RPMI8226 (cell line): ENCODE measurements at places on chromosomes 1 and 21.

- no peak for DNase-seq
These were observed 63.6 kb downstream of the EPHB2 start for GRCh38 chr1:22773981-22774832.

GRCh38 chr1:241485145-241485544 lies 34.4 kb downstream of the FH start:
- no peak for DNase-seq

- no peak for DNase-seq
These were observed 18.5 kb downstream of the MCM3AP start for GRCh38 chr21:46266946-46267345.

DNA sequence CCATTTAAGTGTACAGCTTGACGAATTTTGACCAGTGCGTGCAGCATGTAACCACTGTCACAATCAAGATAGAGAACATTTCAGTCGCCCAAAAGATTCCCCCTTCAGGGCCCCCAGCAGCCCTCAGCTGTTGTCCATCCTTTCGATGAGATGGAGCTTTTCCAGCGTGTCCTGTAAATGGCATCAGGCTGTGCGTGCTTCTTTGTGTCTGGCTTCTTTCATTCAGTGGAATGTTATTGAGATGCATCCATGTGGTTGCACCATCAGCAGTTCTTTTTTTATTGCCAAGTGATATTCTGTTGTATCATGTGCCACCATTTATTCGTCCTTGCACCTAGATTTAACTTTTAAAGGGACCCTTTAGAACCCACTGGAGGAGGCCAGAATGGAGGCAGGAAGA lies 21.9 kb downstream of the UBE2Q1 start:
- no peak for DNase-seq

GRCh38 chr1:17130138-17130635 lies 10.9 kb upstream of the PADI2 start:
- DNase-seq: no peak

DNA sequence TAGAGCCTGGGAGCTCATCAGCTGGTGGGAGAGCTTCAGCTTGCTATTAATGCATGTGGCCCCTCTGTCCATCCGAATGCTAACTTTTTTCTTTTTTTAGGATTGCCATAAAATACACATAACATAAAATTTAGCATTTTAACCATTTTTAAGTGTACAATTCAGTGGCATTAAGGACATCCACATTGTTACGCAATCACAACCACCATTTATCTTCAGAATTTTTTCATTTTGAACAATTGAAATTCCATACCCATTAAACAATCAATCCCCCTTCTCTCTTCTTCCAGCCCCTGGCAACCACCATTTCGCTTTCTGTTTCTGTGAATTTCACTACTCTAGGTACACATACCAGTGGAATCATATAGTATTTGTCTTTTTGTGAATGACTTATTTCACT lies 4.9 kb upstream of the KCNK1 start:
- no peak for DNase-seq

DNA sequence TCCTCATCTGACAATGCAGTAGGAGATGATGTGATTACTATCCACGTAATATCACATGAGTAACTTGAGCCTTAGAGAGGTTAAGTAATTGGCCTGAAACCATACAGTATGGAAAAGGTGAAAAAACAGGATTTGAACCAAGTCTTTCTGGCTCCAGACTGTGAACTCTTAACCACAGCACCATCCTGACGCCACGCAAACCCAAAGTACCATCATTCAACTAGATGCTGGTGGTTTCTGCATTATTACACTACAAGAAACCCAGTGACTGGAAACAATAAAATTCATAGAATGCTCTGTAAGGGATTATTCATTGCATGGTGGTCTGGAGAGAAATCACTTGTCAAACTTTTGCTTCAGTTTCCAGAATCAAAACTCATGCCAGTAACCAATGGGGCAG lies 90.7 kb downstream of the MAB21L3 start:
- DNase-seq: no peak

GRCh38 chr21:45528981-45529784 lies 13.1 kb downstream of the SLC19A1 start:
- no peak for DNase-seq

GRCh38 chr1:109759513-109760334 lies 4.0 kb downstream of the EPS8L3 start:
- DNase-seq: no peak

- no peak for DNase-seq
These were observed 1171.8 kb downstream of the AMY1C start for GRCh38 chr1:104921525-104921924.

GRCh38 chr1:248858096-248858890 lies 592 bp downstream of the ZNF692 start:
- DNase-seq: peak; percentile 87

DNA sequence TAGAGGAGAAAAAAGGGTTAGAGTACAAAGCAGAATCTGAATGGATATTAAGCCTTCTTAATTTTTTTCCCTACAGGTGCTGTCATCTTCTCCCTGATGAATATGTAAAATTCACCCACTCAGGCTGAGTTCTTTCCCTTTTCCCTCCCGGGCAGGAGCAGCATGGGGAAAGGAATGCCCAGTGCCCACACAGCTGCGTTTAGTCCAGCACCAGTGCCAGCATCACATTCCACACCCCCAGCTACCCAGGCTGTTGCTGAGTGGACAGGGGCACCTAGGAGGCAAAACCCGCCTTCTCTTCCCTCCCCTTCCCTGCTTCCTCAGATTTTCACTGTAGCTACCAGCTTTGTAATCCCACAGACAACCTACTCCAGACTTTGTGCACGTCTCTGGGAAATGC lies 3.4 kb upstream of the CADM3 start:
- no peak for DNase-seq

GRCh38 chr1:204258213-204259115 lies 44.7 kb upstream of the GOLT1A start:
- DNase-seq: peak; percentile 51

DNA sequence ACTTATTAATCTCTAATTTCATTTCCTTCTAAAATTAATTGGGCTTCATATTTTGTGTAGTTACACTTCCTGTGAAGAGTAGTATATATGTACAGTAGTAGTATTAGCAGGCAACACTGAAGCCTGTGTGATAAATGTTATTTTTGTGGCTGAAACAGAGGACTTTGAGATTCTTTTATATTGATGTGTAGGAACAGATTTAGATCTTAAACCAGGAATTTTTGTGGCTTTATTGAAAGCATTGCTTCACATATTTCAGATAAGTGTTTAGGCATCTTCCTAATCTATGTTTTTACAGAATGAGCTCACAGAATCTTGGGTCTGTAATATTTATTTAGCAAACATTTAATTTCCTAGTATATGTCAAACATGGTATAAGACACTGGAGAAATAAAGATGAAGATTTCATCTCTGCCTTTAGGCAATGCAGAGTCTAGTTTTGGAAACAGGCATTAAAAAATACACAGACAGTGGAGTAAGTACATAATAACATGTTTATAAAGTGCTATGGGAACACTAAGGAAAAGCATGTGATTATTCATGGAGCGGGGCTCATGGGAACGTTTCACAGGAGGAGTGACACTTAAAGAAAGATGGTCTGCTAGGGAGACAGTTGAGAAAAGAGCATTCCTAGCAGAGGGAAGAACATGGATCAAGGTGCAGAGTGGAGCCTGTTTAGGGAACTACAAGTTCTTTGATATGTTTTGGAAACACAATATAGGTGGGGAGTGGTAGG lies 52.7 kb downstream of the MIGA1 start:
- no peak for DNase-seq

DNA sequence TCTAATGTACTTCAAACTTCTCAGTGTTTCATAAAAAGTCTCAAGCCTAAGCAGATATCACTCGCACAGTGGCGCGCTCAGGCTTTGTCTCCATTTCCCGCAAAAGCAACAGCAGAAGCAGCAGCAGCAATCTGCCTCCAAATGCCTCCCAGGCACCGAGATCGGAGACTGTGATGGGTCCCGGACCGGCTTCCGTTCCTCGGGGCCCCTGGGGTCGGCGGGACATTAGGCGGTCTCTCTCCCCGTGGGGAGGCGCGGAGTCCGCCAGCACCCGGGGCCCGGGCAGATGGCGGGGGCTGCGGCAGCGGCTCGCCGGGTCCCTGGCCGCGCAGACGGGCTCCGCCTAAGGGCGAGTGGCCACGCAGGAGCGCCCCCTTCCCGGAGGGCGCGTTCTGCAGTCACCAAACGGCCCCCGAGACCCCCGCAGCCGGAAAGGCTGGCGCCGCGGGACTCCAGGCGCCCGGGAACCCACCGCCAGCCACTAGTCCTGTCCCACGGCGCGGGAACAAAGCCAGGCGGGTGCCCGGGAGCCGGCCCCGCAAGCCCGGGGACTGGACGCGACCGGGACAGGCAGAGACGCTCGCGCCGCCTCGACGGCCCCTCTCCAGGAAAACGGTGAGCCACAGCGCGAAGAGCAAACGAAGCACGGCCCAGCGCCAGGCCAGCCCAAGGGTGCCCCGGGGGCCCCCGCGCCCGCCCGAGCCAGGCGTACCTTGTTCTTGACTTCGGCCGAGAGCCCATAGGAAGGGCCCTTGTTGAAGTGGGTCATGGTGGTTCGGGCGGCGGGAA lies 590 bp downstream of the CNN3 start:
- no peak for DNase-seq

DNA sequence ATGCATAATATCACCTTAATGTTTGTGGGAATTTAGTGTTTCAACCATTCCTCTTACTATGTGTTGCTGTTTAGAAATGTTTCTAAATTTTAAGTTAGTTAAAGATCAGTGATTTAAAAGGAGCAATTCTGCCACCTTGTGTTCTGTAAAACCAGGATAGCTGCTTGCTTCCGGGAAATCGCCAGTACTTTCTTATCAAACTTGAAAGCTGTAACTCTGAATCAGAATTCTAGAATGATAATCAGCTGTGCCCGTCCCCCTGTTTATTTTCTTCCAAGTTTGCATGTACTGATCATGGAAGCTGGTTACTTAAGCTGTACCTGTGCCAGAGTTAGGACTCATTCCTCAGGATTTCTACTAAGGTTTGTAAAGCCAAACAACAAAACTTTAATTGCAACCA lies 656.4 kb downstream of the LTN1 start:
- no peak for DNase-seq

DNA sequence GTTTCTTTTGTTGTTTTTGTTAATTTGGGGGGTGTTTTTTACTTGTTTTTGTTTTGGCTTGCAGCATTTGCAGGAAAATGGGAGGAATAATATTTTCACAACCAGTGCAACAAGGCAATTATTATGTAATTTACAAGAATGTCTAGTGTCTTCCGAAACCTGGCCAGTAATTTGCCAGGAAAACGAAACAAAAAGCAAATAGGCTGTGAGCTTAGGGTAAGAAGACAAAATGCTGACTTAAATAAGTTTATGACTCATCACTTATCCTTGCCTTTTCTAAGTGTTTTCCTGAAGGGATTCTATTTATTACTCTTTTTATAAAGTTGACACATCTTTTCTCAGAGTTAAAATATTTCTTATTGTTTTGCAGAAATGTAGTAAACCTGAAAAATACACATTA lies 49.8 kb downstream of the KCNT2 start:
- peak; percentile 75 for DNase-seq

GRCh38 chr1:64212031-64212430 lies 8.6 kb downstream of the UBE2U start:
- no peak for DNase-seq

DNA sequence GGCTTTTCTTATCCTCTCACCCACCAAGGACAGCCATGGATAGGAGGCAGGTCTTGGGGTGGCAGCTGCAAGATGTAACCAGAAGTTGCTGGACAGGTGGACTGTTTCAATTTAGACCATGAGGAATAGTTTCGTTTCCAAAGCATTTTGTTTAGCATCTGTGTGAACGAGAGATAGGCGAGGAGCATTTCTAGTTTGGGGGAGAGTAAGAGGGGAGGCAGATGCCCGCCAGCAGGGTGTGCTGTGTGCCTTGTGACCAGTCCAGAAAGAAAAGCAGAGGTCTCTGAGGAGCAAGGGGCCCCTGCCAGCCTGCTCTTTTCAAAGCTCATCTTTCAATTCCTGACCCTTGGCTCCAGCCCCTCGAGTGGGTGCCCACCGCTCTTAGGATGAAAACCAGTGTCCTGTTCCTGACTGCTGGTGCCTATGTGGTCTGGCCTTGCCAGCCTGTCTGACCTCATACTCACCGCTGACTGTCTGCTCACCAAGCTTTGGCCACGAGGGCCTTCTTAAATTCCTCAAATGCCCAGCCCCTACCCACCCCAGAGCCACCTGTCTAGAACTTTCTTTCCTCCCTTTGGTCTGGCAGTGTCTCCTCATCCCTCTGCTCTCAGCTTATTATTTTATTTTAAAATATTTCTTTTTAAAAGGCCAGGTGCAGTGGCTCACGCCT lies 8.5 kb downstream of the SERINC2 start:
- peak; percentile 64 for DNase-seq

DNA sequence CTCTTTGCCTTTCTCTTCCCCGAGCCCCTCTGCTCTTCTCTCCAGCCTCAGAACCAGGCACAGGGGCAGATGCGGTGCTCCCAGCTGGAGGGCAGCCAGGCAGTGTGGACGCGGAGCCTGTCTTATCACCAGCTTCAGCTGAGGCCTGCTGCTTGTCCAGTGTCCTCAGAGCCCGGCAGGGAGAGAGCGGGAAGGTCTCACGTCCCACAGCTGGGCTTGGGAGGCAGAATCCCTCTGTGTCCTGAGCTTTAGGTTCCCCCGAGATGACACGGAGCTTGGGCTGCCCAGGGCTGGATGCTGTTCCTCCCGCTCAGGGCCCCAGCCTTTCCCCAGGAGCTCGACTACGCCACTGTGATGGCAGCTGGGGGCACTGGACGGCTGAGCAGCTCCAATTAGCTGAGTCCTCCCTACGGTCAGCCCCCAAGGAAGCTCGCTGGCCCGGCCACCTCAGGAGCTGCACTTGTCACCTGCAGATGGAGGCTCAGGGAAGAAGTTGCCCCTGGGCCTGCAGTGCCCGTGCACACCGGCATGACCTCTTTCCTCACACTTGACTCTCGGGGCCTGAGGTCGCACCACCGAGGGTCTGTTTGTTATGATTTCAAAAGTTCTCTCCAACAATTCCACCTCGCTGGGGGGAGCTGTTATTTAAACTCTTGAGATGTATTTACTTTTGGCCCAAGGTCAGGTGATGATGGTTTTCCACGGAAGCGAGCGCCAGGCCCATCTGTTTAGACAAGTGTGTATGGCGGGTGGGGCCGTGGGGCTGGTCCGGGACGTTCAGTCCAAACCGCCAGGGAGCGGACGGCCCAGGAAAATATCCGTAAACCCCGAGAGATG lies 127.3 kb downstream of the SIK1 start:
- DNase-seq: no peak
